CMK (cell line): ENCODE measurements at places on chromosomes 4 and X.

DNA sequence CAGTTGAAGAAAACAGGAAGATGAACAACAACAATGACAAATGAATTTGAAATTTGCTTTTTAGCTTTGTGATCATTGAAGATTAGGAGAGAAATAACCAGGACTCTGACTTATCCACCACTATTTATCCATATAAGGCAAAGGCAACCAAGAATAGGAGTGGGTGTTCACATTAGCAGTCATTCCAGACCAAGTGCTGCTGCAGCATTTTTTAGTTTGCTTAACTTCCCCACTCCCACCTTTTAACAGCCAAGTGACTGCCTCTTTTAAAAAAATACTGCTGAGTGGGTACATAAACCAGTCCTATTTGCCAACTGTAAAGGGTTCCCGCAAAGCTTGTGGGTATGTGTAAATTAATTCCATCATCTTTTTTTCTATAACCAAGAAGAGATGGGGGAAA lies 230.9 kb downstream of the IQCM start:
- DNase-seq = no peak

DNA sequence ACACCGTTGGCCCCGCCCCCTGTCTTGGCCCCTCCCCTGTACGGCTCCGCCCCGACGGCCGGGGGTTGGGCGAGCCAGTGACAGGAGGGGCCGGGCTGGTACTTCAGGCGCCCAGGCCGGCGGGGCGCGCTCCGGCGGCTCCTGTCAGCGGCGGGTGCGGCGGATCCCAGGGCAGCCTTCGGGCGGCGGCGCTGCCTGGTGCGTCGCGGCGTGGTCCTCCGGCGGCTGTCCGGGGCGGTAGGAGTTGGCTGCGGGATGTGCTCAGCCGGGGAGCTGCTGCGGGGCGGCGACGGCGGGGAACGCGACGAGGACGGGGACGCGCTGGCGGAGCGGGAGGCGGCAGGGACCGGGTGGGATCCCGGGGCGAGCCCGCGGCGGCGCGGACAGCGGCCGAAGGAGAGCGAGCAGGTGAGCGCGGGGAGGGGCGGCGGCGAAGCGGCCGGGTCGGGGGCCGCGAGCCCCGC lies at the start of gene FAM241A:
FAM241A (plus strand) TSS at position 129 of the 464 bp plus-strand sequence; CDS start at position 256, 127 bp downstream.
- DNase-seq = peak; percentile 54

- DNase-seq = no peak
Observed at GRCh38 chr4:18559492-18559891, 537.9 kb upstream of the LCORL start.

GRCh38 chr4:22334155-22334554 lies 181.7 kb downstream of the ADGRA3 start:
- DNase-seq = no peak

- no peak for DNase-seq
Observed at GRCh38 chr4:88661739-88662138, 35.9 kb downstream of the NAP1L5 start.

DNA sequence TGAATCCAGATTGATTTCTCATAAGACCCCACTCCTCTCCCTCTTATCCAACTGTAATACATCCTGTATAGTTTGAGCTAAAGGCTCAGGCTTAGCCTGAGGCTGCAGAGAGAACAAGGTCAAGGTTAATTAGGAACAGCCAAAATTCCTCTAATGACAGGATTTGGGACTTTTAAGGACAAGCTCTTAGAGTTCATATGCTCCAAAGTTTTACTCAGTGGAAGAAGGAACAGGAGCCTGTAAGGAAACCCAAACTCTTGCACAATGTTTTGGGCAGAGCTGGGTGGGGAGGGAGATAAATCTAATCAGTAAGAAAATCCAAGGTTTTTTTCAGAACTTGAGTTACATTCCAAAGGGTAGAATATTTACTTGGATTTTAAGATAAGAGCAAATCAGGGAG lies 238.8 kb downstream of the QDPR start:
- DNase-seq = no peak

DNA sequence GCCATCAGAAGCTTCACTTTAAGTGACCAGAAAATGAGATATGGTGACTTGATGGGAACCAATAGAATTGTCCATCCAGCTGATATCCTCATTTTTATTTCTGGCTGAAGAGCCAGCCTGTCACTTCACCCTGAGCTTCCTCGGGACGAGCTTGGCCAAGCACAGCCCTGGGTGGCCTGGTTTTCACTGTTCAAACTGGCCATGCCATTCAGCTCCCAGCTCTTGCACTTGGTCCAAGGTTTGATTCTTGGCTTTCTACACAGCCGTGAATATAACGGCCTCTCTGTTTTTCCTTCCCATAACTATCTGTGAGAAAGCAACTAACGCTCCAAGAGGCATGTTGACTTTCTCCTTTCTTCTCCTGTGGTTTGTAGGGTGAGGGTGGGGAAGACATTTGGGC lies 71.9 kb downstream of the LIMCH1 start:
- no peak for DNase-seq

GRCh38 chr4:6826781-6827508 lies 44.4 kb downstream of the KIAA0232 start:
- DNase-seq = peak; percentile 69

- no peak for DNase-seq
Observed at GRCh38 chrX:113470166-113470565, 629.5 kb upstream of the AMOT start.

GRCh38 chrX:40088803-40089540 lies 8.8 kb downstream of the BCOR start:
- no peak for DNase-seq

DNA sequence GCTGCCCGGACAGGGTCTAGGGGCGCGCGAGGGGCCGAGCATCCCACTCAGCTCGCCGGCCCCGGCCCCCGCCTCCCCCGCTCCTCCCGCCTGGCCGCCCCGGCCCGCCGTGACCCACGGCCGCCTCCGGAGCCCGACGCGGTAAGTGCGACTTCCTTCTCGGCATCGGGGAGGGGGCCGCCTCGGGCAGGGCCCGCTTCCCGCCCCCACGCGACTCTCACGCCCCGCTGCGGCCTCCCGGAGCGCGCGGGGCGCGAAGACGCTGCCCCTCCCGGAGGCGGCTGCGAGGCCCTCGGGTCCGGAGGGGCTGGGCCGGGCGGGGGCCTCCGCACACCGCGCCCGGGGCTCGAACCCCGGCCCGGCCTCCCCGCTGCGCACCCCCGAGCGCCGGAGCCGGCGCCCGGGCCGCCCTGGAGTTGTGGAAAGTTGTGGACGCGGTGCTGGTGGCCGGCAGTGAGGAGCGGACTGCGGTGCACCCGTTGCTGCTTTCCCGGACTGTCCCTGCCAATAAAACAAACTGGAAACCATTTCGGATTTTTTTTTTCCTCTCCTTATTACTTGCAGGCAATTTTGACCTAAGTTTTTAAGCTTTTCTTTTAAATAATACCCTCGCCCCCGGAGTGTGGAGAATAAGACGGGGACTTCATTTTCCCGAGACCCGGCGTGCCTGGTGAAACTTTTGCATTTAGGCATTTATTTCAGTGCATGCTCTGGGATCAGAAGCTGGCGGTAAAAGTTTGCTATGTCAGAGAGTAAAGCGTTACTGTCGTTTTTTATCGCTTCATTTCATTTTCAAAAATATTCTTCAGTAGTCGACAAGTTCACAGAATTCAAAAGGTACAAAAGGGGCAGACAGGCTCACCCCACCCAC lies 13.0 kb upstream of the TMEM156 start:
- no peak for DNase-seq
